IPS DF 6.9 (cell line): ENCODE measurements at places on chromosomes 6 and 20.

DNA sequence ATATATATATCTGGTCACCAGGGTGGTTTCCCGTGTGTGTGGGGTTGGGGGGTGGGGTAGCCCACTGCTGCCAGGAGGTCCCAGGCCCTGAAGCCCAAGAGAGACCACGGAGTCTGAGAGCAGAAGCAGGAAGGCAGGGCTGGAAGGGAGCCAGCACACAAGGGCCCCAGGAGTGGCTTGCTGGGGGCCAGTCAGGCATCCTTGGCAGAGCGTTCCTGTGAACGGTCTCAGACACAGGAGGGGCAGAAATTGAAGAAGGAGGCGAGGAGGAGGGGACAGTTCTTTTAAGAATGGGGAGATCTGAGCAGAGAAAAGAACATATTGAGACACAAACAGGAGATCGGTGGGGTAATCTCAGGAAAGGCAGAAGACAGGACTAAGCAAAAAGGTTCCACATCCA is 1.9 kb upstream of the EBF4 start:
- no peak for DNase-seq

- no peak for DNase-seq
Measured at GRCh38 chr6:112249489-112249888, 4.9 kb downstream of the LAMA4 start.

DNA sequence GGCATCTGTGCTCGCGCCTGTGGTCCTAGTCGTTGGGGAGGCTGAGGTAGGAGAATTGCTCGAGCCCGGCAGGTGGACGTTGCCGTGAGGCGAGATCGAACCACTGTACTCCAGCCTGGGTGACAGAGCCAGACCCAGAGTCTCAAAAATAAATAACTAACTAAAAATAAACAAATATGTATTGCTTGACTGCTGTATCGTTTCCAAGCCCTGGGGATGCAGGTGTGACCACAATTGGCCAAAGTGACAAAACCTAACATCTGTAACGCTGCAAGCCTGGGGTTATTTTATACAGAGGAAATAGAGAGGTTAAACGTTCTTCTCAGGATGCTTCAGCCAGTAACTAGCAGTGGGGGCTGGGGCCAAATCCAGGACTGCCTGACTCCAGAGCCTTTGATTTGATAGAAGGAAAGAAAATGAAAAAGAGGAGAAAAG is 1.9 kb upstream of the SRSF3 start:
- DNase-seq, result no peak

DNA sequence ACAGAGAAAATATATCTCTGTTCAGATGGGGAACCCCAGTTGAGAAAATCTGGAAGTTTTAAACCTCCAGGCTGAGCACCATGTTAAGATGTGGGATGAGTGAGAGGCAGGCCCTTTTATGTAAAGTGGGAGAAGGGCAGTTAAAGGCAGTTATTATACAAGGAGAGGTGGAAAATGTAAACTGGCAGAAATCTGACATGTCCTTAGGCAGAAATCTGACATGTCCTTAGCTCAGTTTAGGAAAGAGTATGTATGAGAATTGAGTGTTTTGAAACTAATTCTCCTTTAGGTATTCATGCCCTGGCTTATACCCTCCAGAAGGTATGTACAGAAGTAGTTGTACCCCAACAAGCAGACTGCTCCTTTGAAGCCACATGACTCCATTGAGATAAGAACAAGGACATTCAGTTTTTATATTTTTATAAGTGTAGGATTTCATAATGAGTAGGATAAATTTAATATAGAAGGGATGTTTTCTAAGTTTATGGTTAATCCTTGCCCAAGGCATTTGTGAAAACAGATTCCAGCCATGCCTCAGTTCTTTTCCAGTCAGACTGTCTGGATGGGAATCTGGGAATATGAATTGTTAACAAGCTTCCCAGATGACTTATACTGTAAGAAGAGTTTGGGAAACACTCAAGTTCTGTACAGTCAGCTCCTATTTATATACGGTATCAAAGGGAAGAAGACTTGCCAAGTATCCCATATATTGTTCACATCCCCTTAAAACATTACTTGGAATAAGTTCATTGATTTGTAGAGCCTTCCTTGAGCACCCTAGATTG is 87.7 kb downstream of the SCAND1 start:
- no peak for DNase-seq

DNA sequence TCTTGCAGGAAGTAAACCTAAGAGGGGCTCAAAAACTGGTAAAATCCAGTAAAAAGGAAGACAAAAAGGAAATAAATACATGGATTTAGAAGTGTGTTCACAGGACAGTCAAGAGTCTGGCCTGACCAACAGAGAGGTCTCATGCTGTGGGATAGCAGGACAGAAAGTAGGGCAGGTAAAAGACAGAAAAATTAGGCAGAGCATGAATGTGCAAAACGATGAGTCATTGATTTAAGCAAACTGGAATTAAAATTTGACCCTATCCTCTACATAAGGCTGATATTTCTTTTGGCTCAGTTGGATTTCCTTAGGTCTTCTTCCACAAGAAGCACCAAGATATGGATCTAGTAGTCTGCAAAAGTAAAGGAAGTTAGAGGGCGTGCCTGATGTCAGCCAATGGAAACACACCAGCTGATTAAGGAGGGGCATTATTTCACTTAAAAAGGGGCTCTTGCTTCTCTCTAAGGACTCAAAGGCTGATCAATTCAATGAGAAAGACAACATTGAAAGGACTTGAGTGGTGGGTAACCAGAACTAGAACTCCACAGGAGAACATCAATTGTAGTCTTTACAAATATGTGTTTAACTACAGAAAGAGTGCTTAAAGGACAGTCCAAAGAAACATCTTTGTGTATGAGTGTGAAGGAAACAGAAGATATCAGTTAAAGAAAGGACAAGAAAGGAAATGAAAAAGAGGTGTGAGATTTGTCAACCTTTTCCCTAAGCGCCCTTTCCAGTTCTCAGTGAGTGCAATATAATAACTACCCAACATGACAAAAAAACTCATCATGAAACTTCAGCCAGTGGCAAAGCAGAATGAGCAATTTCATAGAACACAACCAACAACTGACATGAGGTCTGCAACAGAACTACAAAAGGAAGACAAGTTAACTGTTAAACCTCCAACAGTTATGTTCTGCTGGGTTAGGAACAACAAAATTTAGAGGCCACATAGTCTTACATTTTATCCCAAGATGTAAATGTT is 19.4 kb upstream of the MYB start:
- no peak for DNase-seq

GRCh38 chr20:32278199-32278643 is 770 bp downstream of the KIF3B start:
- no peak for DNase-seq

DNA sequence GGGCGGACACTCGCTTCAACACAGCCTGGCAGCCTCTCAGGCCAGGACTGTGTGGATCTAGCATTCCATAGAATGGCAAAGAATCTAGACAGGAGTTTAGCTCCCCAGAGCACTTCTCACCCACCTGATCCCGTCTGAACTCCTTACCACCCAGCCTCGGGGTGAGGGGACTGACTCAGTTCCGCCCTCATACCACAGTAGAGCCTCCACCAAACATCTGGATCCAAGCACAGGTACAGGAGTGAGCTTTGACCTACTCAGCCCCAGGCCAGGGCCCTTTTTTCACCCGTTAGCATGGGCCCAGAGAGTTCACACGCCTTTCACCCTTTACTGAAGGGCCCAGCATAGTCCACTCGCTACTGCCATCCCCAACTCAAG is 715 bp downstream of the PSMF1 start:
- DNase-seq, result no peak

DNA sequence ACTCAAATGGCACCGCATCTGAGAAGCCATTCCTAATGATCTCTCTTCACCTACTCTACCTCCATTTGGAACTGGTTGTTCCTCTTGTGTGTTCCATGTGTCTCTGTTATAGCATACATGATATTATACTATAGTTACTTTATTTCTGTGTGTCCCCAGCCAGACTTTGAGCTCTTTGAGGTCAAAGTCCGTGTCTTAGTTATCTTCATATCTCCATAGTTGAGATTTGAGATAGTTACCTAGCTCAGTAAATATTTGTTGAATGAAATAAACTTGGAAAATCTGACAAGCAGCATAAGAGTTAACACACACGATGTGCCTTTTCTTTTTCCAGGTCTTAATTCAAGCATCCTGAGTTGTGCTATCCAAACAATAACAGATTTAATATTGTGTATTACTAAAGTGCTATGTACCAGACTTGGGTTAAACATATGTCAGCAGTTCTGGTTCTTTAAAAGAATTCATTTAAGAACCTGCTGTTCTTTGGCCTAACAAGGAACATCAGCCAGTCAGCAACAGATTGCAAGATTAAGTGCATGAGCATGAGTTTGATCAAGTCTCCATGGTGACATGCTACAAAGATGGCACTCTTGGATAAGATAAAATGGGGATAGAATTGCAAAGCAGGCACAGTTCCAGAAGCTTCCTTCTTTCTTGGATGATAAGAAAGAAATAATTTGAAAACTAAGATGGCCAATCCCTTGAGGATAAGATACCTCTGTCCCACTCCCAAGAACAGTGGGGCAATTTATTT is 8.7 kb upstream of the TNFRSF21 start:
- no peak for DNase-seq

DNA sequence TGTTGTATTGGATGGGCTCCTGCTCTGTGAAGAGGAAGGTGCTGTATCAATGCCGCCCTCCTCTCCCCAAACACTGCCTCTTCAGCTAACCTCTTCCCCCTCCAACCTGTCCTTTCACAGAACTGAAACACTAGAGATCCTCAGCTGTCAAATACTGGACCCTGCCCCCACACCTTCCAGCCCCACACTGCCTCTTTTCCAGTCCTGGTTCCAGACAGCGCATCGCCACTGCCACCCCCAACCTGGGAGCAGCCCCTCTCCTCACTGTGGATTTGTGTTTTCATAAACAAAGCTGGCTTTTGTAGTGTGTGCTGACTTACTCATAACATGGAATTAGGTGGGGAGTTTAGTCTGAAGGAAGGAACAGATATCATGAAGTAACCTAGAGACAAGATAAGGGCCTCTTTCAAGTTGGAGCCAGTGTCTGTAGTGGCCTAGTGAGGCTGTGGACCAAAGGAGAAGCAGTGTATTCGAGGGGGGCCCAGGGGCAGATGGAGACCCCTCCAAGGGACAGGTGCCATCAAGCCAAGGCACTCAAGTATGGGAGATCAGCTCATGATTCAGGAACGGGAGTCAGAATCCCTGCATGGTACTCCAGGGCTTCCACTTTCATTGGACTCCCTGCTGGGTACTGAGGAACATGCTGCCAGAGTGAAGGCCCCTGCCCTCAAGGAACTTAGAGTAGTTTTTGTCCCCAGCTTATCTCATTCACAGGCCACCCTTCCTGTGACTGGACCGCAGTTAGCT is 2.1 kb downstream of the SCUBE3 start:
- DNase-seq, result no peak

DNA sequence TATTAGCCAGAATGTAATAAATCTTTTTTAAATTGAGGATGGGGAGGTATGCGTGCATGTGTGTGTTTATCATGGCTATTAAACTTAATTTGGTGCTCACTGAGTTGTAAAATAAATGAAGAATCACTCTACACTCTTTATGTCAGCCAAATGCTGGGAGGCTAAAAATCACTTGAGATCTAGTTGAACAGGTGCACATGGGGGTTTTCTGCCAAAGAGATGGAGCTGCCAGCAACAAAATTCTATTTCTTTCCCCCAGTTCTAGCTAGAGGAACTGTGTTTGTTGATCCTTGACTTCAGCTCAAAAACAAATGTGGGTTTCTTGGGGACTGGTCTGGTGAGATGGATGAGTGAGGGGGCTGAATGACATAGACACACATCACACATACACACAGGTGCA is 183.3 kb upstream of the BTBD3 start:
- DNase-seq, result no peak
